NCI-H460 (cell line): ENCODE measurements at places on chromosomes 2 and 18.

DNA sequence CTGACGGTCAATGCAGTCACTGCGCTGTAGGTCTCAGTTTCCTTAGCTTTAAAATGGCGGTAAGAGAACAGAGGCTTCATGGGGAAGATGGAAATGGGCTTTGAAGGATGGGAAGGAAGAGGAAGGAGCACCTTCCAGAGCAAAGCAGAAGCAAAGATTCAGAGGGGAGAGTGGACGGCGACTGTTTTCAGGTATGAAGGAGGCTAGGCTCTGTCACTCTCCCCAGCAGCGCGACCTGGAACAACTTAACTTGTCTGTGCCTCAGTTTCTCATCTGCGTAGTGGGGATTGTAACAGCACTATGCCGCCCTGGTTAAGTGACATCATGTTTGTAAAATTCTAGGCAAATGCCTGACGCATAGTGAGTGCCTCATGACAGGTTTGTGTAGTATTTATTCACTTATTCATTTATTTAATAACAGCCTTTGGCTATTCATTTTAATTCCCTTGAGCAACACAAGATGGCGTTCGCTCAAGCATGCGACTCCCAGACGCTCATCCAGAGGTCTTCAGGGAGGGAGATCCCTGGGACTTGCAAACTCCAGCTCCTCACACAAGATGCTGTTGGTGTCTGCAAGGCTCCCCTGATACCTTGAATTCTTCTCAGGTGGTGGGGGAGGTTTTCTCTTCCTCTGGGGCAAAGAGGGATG is 336.3 kb downstream of the DYSF start:
- DNase-seq, result no peak

- DNase-seq, result peak; percentile 74
Measured at GRCh38 chr2:219736209-219736608, 108.8 kb downstream of the SLC4A3 start.

DNA sequence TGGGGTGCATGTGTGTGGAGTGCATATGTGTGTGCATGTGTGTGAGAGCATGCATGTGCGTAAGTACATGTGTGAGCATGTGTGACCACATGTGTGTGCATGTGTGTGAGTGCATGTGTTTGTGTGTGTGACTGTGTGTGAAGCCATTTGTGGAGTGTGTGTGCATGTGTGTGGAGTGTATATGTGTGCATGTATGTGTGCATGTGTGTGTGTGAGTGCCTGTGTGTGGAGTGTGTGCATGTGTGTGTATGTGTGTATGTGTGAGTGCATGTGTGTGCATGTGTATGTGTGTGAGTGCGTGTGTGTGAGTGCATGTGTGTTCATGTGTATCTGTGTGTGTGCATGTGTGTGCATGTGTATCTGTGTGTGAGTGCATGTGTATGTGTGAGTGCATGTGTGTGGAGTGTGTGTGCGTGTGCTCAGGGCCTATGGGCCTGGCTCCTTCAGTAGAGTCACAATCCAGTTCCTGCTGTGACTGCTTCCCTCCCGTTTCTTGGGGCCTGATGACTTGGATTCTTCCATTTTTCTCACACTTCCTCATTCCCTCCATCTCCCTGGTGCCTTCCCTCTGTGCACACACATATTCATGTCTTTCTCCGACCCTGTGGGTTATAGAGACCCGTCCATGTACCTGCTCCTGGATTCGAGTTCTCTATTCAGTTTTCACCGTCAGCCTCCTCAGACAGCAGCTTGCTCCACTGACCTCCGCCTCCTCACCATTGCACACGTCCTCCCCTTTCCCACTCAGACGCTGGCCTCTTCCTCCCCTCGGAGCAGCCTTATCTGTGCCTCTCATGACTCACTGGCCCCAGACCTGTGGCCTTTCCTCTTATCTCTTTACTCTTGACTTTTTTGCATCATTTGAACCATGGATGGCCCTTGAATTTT is 25.2 kb downstream of the TOGARAM2 start:
- DNase-seq, result no peak

DNA sequence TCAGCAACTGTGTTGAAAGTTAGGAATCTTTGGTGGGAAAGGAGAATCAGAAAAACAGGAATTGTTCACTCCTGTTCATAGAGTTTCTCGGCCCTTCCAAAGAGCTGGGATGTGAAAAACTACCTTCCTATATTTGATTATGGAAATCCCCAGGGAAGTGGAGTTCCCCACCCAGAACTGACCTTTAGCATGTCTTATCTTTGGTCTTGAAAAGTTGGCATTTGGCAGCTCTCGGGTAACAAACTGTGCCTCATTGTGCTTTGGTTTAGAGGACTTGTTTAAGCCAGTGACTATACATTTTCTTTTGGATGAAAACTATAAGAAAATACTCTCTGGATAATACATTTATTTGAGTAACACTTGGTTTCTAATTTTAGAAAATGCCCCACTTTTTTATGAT is 51.3 kb upstream of the CERS6 start:
- no peak for DNase-seq

GRCh38 chr2:7191932-7192331 is 274.7 kb downstream of the RNF144A start:
- DNase-seq, result no peak

DNA sequence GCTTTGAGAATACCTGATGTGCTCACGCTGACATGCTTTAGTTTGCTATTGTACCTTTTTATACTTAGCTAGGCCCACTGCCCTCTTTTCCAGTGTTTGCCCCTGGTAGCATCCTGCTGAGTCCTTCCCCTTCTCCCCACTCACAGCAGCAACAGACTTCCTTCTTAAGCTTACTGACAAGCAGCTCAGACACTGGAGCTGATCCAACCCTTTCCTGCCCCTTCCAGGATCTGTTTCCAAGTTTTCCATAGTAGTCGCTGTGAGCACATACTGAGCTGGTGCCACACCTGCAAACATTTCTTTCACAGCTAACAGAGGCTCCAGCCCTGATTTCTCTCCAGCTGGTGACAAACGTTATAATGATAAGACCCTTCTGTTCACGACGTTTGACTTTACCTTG is 991.4 kb upstream of the CELF4 start:
- DNase-seq, result no peak

GRCh38 chr2:168160897-168161296 is 86.5 kb downstream of the STK39 start:
- no peak for DNase-seq

- no peak for DNase-seq
Measured at GRCh38 chr2:176104316-176105077, 2.6 kb upstream of the HOXD11 start.

- no peak for DNase-seq
Measured at GRCh38 chr18:34859496-34859895, 149.4 kb downstream of the DTNA start.

DNA sequence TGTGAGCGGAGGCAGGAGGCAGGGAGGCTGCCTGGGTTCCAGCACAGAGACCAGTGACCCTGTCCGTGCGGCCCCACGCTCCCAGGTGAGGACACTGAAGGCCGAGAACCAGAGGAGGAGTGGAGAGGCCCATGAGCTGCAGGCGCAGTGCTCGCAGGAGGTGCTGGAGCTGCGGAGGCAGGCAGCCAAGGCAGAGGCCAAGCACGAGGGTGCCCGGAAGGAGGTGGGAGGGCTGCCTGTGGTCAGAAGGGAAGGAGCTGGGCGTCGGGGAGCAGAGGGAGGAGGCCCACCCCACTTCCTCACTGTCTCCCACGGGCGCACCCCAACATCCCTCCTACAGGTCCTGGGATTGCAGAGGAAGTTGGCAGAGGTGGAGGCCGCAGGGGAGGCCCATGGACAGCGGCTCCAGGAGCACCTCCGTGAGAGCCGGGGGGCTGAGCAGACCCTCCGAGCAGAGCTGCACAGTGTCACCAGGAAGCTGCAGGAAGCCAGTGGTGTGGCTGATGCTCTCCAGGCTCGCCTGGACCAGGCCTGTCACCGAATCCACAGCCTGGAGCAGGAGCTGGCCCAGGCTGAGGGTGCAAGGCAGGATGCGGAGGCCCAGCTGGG is 33.0 kb upstream of the SNED1 start:
- DNase-seq, result no peak

GRCh38 chr2:220334871-220335590 is 707.6 kb downstream of the SLC4A3 start:
- no peak for DNase-seq

DNA sequence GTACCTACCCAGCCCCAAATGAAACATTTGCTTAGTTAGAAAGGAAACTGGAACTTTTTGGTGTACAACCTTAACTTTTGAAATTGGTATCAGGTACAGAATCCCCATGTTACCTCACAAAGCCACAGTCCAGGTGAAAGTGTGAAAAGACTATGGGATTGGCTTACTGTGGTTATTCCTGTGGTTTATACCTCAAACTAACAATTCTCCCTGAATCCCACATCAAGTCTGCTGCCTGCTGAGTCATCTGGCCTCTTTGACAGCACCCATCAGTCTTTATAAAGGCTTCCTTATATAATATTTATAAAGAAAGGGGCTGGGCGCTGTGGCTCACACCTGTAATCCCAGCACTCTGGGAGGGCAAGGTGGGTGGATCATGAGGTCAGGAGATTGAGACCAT is 164.6 kb downstream of the TMEM247 start:
- no peak for DNase-seq

DNA sequence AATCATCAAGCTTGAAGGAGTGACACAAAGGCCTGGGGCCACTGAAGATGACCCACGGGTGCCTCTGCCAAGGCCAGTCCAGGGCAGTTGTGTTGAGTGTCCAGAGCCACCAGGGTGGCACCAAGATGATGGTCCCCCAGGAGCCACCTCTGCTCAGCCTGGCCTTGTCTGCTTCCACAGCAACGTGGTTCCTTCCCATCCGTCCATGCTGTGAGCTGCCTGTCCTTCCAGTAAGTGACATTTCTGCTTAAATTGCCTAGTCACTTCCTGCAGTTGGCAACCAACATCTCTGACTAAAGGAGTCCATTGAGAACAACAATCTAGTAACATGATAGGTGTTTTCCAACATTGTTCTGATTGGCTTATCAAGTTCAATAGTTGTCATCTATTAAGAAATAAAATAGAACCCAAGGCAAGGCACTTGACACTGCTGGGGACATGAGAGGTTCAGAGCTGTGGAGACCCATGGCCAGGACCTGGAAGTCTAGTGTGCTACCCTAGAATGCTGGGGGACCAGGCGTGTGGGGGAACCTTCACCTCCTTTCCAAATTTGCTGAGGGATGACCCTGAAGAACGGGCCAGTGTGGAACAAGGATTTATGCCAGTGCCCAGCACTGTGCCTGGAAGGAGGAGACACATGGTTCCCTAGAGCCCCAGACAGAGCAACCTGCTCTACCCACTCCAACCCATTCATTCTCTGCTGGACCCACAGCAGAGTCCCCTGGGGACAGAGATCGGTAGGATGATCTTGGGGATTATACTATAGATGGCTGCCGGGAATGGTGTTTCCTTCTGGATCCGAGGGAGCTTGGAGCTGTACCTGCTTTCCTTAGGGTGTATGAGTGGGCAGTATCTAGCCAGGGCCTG is 98.9 kb upstream of the EPC2 start:
- DNase-seq, result no peak

DNA sequence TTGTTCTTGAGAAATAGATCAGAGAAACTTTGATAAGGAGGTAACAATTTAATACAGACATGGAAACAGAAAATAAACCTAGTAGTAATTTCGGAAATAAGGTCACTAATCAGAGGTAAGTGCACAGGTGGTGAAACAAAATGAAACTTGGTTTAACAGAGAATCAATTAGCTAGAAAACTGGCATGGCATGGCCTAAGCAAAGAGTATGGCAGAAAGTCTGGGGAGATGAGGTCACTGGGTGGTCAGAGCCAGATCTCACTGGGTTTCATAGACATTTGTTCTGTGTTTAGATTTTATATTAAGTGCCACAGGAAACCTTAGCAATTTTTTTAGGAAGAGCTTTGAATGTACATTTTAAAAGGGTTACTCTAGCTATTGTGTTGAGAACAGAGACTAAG is 1216.0 kb upstream of the PIK3C3 start:
- no peak for DNase-seq

DNA sequence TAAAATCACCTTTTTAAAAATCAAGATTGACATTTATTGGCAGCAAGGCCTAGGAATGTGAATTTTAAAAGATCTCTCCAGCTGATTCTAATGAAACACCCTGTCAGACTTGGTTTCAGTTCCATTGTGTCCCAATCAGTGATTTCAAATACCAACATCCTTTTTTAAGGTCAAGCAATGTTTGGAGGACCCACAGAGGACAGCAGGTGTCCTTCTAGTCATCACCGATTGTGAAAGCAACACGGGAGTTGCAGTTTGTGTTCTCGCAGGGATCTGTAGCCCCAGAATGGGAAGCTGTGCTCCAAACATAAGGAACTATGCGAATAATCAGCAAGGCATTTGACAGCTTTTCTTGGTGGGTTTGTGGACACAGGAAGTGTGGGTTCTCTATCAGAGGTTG is 4.5 kb upstream of the KIDINS220 start:
- DNase-seq, result no peak

DNA sequence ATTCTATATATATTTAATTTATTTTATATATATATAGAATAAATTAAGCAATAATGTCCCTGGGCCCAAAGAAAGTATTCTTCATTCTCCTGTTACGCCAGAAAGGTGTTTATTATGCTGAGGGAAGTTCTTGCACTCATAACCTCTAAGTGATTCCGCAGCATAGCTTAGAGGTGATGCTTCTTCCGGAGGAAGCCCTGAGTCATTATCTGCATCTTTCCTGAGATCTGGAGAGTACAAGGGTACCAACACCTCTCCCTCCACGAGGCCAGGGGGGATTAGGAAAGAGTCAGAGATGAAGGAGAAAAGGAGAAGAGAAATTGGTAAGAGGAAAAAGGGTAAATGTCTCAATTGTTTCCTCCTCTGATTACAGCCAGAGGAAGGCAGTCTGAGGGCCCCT is 43.1 kb upstream of the RTN4 start:
- peak; percentile 73 for DNase-seq

DNA sequence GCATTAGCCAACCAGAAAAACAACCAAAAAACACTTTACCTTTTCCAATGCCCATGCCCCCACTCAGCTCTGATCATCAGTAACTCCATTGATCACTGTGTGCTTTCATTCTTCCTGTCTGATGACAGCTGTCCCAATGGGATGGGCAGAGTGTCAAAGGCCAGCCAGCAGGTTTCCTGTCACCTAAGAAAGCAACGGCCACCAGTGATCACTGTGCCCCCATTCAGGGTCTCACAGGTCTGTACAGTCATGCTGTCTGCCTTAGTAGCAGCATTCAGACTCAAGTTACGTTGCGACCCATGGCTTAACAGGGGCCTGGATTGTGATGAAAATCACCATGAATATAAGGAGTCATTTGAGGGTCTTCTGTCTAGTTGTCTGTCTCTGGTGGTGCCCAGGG is 184.5 kb downstream of the MGAT5 start:
- no peak for DNase-seq
